ENCODE measurements at places on chromosomes 12 and 14.
A peak's percentile ranks its signal among the peaks of the same experiment; 100 is the strongest.

DNA sequence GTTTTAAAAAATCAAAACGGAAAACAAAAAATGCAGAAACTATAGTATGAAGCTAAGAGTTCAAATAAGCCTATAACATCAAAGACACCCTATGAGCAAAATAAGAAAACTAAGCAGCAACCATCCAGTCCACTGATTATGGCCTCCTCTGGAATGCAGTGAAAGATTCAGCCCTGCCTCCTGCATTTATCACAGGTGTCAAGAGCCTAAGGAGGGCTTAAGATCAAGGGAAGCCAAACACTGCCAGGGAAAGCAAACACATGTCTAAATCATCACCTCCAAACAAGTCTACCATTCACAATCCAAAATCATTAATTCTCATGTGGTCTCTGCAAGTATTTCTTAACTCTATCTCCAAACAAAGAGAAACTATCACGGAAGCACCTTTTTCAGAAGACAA is 28.4 kb downstream of the SARNP start:
- no peak for DNase-seq

DNA sequence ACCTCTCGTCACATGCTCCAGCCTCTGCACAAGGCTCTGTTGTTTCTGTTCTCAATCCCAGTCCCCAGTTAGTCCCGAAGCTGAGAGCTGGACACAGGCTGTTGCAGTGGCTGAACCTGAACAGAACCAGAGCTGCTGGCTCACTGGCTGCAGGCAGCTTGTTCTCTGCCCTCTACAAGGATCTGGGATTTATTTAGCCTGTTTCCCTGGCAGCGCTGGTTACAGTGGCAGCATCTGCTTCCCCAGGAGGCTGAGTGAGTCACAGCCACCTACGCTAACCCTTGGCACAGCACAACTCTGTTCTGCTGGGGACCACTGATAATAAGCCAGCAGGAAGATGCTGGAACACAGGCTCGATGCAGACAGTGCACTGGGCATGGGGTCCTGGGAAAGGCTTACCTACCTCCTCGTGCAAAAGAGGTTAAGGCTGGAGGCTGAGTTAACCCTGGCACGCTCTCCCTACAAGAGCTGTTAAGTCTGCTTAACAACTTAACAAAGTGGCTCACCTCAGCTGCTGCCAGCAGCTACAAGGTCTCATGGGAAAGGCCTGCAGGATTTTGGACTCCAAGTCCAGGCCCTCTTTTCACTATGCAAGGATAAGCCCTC is 299.6 kb downstream of the PCNX1 start:
- DNase-seq, result peak; percentile 56

GRCh38 chr12:30631740-30632139 is 63.9 kb downstream of the IPO8 start:
- DNase-seq, result peak; percentile 13

DNA sequence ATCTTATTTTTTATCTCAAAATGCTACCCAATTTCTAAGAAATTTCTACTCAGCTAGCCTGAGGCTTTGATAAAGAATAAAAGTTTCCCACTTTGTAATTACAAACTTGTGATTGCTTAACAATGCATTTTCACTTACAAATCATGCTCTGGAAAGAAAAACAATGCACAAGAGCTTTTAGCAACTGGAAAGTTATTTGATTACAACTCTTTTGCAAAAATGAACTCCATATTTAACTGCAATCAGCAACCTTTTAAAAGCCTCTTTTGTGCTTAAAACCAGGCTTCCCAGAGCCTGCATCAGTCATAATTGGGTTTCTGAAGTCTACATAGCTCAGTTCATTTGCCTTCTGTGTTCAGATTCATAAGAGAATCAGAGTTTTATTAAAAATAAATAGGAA is 395.2 kb downstream of the PAWR start:
- no peak for DNase-seq

All from DMS 273 treated with DMSO at 0.1 percent for 48 hours (cell line).